Activated CD4-positive, alpha-beta T cell treated with anti-CD3 and anti-CD28 coated beads, Interleukin-10, Interleukin-2, amounts not matched to agents 100 ng/mL and 50 ng/mL, durations not matched to agents 16 hours and 8 hours (primary cell): ENCODE measurements at places on chromosomes 2 and 18.

DNA sequence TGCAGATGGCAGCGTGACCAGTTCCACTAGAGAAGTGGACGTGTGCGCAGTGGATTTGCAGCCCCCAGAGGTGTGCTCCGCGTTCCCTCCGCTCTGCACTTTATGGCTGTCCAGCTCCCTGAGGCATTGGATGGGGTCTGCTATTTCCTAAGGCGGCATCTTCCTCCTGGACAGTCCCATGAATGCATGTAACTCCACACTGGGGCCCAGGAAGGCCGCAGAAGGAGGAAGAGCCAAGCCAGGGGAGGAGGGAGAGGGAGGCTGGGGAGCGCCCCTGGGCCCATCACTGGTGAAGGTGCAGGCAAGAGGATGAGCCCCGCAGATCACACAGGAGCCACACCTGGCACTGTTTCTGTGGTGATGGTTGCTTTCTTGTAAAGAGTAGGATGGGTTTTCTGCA, 99.1 kb downstream of the PTGR3 start:
- DNase-seq = no peak

GRCh38 chr2:213065583-213066442, 85.6 kb downstream of the IKZF2 start:
- DNase-seq = no peak

- DNase-seq = no peak
These were observed 84.8 kb downstream of the VRK2 start for GRCh38 chr2:58131191-58132011.

DNA sequence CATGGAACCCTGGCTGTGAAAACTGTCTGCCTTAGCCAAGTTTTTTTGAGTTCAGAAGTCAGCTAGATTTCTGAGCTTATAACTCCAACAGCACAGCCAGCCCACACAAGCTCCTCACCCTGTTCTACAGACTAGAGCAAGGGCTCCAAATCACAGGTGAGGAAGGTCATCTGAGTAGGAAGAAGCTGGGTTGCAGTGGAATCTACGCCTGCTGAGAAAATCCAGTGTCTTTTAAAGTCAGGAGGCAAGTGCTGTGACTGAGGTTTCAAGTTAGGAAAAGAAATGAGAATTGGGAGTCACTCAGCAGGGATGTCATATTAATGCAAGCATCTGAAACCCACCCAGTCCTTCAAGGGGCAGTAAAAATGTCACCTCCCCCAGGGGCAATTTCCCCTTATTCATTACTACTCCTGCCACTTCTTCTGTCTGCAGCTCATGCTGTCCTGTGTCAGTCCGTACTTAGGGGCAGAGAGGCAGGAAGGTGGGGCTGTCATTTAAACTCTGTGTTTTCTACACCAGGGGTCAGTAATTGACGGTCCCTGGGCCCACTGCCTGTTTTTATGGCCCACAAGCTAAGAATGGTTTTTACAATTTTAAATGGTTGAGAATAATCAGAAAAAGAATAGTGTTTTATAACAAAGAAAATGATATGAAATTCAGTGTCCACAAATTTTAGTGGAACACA, 551.1 kb downstream of the BCL11A start:
- no peak for DNase-seq

DNA sequence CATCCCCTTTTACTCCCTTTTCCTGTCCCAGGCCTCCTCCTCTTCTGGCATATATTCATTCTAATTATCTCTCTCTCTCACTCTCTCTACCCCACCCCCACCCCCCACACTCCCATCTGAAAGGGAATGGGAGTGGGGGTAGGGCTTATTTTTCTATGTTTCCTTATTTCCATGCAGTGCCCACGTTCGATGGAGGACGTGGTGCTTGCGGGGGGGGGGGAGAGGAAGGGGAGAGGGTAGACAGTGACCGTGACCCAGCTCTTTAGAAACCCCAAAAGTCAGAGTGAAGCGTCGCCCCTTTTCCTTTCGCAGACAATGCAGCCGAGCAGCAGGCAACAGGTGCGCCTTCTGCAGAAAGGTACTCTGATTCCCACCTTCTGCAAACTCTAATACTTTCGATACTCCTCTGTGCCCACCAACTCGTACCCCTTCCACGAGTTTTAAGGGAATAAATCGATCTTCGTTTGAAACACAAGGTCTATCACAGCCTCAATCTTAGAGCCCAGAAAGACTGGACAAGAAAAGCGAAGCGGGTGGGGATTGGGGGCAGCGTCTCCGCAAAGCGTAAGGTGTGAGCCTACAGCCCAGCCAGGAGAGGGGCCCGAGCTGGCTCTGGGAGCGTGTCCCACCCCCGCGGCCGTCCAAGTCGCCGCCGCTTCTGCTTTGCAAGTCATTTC, 891 bp upstream of the NR4A2 start:
- no peak for DNase-seq

DNA sequence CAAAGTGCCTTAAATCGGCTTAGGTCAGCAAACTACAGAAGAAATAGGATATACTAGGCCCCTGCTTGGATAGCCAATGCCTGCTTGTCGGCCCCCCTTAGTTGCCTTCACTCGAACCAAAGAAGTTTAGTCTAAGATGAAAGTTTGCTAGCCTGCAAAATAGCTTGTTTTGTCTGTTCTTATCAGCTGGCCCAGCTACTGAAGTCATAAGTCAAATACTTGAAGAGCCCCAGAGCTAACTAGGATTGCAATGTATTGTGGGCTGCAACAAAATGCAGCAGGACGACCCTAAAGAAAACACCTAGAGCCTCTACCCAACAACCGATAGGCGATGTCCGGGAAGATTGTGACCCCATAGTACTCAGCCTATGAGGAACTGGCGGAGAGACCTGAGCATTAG, 183.5 kb upstream of the HS6ST1 start:
- DNase-seq = no peak

GRCh38 chr2:180495606-180496005, 484.8 kb upstream of the UBE2E3 start:
- DNase-seq = no peak

GRCh38 chr18:40094441-40094840, 1860.6 kb upstream of the PIK3C3 start:
- no peak for DNase-seq

DNA sequence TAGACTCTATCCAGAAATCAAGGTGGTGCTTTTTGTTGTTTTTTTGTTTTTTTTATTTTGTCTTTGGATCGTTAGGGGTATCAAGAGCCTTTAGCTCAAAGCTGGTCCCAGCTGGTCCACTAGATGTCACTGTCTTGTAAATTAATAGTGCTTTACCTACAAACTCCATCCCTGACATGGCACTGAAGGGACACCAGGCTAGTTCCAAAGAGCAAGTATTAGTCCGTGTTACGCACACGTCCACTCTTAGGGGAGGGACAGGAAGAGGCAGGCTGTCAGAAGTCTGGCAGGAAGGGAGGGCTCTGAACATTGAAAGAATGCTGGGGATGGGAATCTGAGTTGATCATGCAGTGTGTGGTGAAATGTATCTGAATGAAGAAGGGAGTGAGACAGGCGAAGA, 85.9 kb upstream of the CCBE1 start:
- peak; percentile 48 for DNase-seq

- DNase-seq = no peak
These were observed 4.4 kb downstream of the ONECUT2 start for GRCh38 chr18:57439609-57439968.

GRCh38 chr18:69774831-69775230, 172.8 kb downstream of the CD226 start:
- no peak for DNase-seq

GRCh38 chr2:127637725-127638252, 8.2 kb upstream of the GPR17 start:
- peak; percentile 44 for DNase-seq

DNA sequence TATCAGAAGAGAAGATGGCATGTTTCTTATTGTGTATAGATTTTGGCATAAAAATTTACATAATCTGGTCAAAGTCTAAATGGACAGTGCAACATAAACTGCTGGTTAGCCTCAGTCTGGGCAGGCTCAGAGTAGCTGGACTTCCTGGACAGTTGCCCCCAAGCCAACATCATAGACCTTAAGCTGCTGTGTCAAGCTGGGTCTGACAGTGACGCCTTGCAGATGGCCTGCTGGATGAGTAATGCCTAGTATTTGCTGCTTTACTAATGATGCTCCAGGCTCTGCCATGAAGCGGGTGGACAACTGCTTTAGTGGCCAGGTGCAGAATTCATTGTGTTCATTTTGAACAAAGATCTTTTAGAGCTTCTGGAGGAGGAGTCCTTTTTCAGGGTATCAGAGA, 603.7 kb upstream of the ZEB2 start:
- no peak for DNase-seq

- DNase-seq = no peak
These were observed 383.8 kb downstream of the FIGN start for GRCh38 chr2:163351966-163352365.

DNA sequence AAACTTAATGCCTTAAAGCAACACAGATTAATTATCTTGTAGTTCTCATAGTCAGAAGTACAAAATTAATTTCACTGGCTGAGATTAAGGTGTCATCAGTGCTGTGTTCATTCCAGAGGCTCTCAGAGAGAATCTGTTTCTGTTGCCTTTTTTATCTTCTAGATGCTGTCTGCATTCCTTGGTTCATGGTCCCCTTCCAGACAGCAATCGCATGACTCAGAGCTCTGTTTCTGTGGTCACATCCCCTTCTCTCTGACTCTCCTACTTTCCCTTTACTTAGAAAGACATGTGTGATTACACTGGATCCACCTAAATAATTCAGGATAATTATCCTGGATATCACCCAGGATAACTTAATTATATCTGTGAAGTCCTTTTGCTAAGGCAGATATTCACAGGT, 148.6 kb downstream of the MAIP1 start:
- DNase-seq = no peak

- DNase-seq = no peak
These were observed 71.9 kb downstream of the VWC2L start for GRCh38 chr2:214482728-214483127.

DNA sequence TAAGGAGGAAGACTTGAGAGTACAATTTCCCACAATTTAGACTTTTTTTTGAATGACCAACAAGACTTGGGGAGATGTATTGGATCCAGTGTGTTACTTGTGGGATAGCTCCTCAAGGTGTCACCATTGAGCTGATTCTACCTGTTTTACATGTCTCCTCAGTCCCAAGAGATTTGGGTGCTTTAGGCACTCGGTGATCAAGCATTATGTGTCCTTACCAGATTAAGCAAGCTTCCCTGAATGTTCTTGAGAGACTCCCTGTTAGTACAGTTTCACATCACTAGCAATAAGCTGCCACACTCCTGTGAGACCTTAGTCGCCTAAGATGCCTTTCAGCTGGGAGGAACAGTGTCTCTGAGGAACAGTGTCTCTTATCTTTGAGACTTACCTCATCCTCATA, 384.3 kb upstream of the SYT4 start:
- peak; percentile 10 for DNase-seq

DNA sequence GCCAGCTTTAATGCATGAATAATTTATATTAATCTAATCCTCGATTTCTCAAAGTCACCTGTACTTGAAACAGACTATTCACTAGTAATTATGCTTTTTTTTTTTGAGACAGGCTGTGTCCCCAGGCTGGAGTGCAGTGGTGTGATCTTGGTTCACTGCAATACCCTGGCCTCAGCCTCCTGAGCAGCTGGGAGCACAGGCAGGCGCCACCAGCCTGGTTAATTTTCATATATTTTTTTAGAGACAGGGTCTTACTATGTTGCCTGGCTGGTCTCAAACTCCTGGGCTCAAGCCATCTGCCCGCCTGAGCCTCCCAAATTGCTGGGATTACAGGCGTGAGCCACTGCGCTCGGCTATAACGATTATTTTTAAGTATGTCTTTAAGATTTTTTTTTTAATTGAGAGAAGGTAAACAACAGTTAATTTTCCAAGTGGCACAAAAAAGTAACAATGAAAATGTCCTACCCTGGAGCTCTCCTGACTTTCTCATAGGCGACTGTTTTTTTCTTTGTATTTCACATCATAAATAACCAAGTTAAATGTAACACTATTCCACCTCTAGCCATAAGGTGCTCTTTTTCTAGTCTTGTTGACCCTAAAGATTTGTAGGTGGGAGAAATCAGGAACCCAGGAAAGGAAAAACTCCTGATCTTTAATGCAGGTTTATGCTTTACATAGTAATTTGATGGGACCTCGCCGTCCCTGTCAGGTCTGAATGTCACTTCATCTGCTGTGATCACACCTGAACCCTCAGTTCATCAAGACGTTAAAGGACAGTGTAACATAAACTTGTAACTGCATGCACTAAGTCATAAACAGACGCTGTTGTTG, 1.3 kb upstream of the ANKRD12 start:
- no peak for DNase-seq

DNA sequence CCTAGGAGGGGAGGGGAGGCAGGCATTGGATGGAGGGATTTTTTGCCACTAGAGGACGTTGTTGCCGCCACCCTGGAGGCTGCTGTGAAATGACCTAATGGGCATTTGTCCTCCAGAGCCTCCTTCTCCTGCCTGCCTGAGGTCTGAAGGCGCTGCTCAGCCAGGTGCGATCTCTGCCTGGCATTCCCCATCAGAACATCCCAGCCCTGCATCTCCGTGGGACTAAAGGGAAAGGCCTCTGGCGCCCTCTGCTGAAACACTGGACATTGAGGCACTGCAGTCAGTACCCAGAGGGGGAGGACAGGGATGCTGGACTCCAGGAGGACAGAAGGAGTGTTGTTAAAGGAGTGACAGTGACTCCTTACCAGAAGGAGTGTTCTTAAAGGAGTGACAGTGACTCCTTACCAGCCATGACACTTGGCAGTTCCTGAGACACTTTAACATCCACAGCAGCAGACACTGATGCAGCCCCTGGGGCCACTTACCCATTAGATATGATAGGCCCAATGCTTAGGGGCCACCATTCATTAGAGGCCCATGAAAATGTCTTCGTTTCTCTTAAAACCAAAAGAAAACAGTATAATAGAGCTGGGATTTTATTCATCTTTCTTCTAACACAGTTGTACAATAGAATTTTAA, 17.0 kb downstream of the THNSL2 start:
- DNase-seq = peak; percentile 27

GRCh38 chr2:13698847-13699246, 933.7 kb upstream of the LRATD1 start:
- no peak for DNase-seq

- no peak for DNase-seq
These were observed 69.2 kb downstream of the TNS1 start for GRCh38 chr2:217933617-217933993.

DNA sequence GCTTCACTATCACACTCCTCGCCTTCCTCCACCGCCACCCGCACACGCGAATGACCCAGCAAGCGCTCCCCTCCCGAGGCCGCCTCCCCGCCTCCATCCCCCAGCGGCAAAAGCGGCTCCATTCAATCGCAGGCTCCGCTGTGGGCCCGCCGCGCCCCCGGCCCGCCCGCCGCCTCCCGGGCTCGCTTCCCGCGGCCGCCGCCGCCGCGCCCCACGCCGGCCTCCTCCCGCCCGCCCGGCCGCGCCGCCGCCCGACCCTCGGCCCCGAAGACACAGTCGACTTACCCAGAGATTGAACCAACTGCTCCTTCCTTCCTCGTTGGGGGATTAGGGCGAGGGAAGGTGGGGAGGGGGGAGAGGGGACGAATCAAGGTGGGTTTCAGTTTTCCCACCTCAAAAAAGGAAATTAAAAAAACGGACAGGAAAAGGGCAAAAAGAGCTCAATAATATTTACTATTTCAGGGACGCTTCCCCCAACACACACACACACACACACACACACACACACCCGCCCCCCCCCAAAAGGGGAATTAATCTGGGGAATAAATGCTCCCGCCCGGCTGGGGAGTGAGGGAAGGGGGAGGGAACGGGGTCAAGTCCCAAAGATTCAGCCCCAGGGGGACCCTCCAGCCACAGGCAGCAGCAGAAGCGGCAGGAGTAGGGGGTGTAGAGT, 743 bp downstream of the XPO1 start:
- DNase-seq = peak; percentile 34

- DNase-seq = no peak
These were observed 33.7 kb upstream of the APCDD1 start for GRCh38 chr18:10420561-10421352.
